ENCODE measurements at places on chromosomes 16 and 17. TPM values are rescaled to one million over a fixed set of nuclear protein-coding genes. Genes with fewer than 3 reads are reported as not detected.
A peak's percentile ranks its signal among the peaks of the same experiment; 100 is the strongest.

DNA sequence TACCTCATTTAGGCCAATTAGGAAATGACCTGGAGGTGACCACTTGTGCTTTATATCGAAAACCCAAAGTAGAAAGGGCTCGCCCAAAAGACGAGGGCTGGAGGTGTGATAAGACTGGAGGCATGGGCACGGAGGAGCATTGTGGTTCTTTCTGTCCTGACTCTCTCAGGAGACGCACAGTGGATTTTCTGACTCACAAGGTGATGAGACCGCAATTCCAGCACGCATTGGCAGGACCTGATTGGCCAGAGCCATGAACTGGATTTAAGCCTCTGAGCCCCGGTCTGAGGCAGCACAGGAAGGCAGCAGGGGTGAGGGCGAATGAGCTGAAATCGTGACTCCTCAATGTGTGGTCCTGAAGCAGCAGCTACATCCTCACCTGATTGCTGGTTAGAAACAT lies 559.1 kb upstream of the SALL1 start:
- no peaks in the 10 kb centered on the region for H3K4me1 ChIP-seq
- H3K27ac ChIP-seq, result no peak overlapping the region
- H3K27me3 ChIP-seq, result no peaks in the 10 kb centered on the region

Gene SEZ6L2
- 2.9 TPM for polyA plus RNA-seq

DNA sequence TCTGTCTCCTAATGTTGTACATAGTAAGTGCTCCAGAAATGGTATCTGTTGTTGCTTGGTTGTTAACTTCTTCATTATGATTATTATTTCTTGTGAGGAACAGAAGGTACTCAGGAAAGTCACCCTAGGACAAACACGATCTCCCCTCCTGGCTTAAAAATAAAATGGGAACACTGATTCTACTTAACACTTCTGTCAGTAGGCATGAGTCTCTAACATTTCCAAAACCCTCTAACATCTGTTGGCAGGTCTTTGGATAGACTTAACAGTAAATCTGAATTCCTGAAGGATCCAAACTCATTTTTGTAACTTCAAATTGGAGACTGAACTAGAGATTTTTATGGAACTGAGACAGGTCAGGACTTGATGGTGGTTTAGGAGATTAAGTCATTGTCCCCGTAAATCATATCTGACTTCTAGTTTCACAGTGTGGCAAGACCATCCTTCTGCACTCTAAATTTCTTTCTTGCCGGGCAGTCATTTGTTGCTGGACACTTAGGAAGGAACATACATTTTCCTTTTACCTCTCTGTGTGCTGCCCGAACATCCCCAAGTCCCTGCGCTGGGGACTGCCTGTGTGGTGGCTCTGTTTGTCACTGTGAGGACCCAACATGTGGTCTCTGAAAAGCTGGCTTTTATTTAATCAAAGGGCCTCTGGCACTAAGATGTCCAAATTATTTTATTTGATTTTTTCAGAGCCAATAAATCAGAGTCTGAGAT lies 149.9 kb downstream of the NPIPB5 start:
- no peak overlapping the region for H3K4me3 ChIP-seq
- H3K36me3 ChIP-seq, result no peaks in the 10 kb centered on the region
- H3K27ac ChIP-seq, result no peak overlapping the region
- DNase-seq, result no peak

Gene C16orf54
- 0.16 TPM for polyA plus RNA-seq

- no peak overlapping the region for H3K27ac ChIP-seq
- H3K4me1 ChIP-seq, result peaks cover 6% of the 10 kb centered on the region
- no peak for DNase-seq
- H3K27me3 ChIP-seq, result no peaks in the 10 kb centered on the region
- no peaks in the 10 kb centered on the region for H3K36me3 ChIP-seq
Observed at GRCh38 chr16:78116946-78117345, 17.5 kb downstream of the WWOX start.

Gene MGAT5B
- polyA plus RNA-seq, result not detected

DNA sequence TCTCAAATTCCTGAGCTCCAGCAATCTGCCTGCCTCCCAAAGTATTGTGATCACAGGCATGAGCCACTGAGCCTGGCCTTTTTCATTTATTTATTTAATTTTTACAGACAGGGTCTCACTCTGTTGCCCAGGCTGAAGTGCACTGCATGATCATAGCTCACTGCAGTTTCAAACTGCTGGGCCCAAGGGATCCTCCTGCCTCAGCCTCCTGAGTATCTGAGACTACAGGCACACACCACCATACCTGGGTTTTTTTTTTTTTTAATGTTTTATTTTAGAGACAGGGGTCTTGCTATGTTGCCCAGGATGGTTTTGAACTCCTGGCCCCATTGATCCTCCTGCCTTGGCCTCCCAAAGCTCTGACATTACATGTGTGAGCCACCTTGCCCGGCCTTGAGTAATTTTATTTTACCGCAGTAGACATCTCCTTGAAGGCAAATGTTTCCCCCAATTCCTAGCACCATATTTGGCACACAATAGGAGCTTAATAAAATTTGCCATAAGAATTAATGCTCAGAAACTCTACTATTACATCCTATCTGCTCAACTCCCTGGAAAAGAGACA lies 1.9 kb upstream of the EEF2K start:
- no peaks in the 10 kb centered on the region for H3K36me3 ChIP-seq
- H3K4me1 ChIP-seq, result peaks cover 9% of the 10 kb centered on the region
- no peak overlapping the region for H3K4me3 ChIP-seq
- no peak overlapping the region for H3K27ac ChIP-seq
- DNase-seq, result no peak
- H3K27me3 ChIP-seq, result no peaks in the 10 kb centered on the region

DNA sequence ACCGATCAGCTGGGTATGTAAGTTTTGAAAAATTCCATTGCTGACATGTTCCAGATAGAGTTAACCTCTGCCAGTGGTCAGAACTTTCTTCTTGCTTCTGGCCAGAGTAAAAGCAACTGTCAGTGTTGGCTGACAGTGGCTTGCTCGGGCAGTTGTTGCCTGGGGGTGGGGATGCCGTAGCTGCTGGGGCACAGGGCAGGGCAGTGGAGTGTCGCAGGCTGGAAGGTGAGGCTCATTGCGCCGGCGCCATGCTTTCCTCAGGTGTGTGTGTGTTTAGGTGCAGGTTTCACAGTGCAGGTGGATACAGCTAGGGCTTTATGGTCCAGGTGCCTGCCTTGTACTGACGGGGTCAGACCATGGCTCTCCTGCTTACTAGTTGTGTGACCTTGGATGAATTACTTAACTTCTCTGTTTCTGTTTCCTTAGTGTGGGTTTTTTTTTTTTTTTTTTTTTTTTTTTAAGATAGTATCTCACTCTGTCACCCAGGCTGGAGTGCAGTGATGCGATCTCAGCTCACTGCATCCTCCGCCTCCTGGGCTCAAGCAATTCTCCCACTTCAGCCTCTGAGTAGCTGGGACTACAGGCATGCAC lies 156.4 kb downstream of the SNX29 start:
- H3K4me3 ChIP-seq, result no peak overlapping the region
- peaks cover 5% of the 10 kb centered on the region for H3K4me1 ChIP-seq
- H3K27ac ChIP-seq, result no peak overlapping the region
- no peak for DNase-seq

DNA sequence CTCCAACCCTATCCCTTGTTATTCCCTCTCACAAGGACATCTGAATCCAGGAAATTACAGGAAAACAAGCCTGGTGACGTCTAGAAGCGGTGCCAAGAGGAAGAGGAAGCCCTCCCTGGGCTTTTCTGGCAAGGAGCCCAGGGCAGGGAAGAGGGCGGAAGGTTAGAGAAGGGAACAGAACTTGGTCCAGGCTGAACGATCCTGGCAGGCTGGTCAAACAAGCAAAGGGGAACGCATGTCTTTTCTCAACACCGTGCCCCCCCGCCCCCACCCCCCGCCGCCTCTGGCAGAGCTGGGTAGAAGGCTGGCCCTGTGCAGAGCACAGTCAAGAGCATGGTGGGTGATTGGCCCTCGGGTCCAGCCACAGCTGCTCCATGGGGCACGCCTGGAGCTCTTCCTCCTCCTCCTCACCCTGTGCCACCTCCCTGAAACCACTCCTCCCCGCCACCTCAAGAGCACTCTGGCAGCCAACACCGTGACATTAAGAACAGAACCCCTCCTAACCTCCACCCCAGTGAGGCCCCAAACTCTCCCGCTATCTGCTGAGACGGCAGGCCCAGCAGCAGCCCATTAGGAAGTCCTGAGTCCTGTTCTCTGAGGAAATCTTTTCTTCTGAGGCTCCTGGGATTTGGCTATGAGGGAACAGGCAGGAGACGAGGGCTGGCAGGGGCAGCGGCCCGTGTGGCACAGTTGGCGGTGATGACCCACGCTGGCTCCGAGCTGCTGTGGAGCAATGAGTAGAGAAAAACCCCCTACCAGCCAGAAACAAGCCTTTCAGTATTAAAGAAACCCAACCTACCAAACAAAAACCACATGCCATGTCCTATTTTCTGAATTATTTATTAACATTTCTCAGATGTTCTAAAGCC lies 7.3 kb downstream of the C16orf86 start:
- peaks cover 12% of the 10 kb centered on the region for H3K4me1 ChIP-seq
- DNase-seq, result peak; percentile 75
- H3K27ac ChIP-seq, result peak overlapping the region; percentile 72
- H3K36me3 ChIP-seq, result no peaks in the 10 kb centered on the region

Gene CDT1
- polyA plus RNA-seq, result 0.18 TPM

DNA sequence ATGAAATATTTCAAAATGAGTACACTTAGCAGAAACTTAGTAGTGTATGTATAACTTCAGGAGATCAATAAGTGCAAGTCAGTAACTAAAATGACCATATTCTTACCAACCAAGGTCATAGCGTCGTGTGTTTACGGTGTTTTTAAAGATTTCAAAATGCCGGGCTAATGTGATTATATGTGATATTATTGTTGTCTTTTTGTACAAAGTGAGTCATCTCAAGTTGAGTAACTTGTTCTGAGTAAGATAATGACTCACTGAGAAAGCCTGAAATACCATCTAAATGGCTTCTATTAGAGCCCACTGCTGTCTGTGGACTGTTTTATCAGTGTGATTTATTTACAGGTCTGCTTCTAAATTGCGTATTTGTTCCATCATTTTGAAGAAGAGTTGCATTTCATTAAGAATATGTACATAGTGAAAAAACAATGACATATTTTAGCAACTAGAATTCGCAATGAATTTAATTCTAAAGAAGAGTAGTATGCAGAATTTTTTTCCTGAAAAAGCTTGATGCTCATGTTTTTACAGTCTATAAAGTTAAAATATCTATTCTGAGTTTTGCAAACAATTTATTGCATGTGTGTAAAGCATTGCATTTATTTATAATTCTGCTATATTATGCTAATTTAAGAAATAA lies 12.7 kb downstream of the KRT12 start:
- DNase-seq, result no peak
- H3K27me3 ChIP-seq, result no peaks in the 10 kb centered on the region
- no peaks in the 10 kb centered on the region for H3K36me3 ChIP-seq
- H3K4me1 ChIP-seq, result peaks cover 2% of the 10 kb centered on the region
- no peak overlapping the region for H3K27ac ChIP-seq
